Pons (tissue), 1 donor: ENCODE measurements at places on chromosomes 16 and 17.

DNA sequence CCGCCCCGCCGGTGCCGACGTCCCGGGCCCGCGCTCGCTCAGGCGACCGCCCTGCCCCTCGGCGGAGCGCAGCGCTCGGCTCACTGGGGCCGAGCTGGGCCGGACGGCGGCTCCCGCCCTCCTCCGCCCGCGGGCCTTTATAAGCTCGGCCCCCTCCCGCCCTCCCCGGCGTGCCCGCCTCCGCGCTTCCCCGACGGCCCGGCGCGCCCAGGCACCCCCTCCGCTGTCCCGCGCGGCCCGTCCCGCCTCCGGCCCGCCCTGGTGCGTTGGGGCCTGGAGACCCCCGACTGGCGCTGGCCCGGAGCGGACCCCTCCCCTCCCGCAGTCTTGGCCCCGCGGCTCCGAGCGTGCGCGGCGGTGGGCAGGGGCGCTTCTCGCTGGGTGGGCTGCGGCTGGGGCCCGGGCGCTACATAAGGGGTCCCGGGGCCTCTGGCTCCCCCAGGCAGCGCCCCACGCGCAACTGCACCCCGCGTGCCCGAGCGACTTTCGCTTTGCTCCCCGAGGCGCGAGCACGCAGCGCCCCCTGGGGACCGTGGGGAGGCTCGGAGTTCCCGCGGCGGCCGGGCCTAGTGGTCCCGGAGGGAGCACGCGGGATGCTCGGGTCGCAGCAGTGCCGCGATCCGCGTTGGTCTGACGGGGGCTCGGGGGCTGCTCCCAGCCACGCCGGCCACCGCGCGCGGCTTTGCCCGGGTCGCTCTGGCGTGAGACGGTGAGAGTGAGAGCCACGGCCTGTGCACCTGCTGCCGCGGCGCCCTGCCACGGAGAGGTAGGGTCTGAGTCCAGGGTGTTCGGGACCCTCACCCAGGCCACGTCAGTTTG, at the start of gene PIEZO1:
TSS of gene PIEZO1 (minus strand) at position 115 of the 819 bp plus-strand sequence. CDS start 256 bp downstream, outside the sequence.
- DNase-seq: no peak

GRCh38 chr17:28188841-28189263, 130.1 kb upstream of the TMEM97 start:
- no peak for DNase-seq

DNA sequence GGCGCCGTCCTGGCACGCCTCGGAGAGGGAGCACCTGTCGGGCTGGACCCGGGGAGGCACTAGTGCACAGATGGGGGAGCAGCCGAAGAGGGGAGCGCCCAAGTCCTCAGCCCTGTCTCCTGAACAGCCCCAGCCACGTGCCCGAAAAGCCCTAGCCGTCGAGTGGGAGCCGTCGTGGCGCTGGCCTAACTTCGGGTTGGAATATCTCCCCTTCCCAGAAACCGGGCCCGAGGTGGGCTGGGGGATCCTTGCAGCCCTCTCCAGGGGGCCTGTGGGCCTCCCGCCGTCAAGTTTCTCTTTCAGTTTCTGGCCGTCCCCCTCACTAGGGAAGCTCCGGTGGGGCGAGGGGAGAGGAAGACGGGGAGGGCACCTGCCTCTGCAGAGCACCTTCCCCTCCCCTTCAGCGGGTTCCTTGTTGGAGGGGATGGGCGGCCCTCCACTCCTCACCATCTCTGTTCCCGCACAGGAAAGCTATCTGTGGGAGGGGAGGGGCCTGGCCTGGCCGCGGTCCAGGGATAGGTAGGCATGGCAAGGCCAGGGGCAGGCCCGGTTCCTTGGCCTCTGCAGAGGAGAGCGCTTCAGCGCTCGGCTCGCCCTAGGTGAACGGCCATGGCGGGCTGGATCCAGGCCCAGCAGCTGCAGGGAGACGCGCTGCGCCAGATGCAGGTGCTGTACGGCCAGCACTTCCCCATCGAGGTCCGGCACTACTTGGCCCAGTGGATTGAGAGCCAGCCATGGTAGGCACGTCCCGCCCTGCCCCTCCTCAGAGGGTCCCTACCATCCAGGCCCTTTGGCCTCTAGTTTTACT, 709 bp downstream of the STAT5A start:
- DNase-seq: no peak

DNA sequence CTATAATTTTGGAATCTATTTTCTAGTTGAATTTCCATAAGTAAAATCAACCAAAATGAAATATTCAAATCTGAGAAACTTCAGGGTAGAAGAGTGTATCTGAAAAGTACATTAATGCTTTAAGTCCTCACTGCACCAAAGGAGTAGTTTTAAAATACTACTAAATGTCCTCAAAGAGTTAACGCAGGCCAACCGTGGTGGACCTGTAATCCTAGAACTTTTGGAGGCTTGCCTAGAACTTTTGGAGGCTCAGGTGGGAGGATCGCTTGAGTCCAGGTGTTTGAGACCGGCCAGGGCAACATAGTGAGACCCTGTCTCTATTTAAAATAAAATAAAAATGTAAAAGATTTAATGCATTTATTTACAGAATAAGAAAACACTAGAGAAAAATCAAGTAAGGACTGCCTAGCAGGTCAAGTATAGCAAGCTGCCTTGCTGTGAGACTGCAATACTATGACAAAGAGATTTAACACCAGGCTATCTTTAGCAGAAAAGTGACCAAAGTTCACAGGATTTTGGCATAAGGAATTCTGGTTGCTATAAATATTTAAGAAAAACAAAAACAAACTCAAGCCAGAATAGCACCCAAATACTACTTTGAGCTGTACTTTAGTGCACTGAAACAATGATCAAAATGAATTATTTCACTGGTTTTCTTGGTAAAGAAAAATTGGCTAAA, 41.0 kb downstream of the CHCT1 start:
- no peak for DNase-seq

- DNase-seq: no peak
Measured at GRCh38 chr17:5069724-5070123, 8.5 kb upstream of the ZFP3 start.

- no peak for DNase-seq
Measured at GRCh38 chr17:43880420-43880991, 26.8 kb downstream of the MPP2 start.

DNA sequence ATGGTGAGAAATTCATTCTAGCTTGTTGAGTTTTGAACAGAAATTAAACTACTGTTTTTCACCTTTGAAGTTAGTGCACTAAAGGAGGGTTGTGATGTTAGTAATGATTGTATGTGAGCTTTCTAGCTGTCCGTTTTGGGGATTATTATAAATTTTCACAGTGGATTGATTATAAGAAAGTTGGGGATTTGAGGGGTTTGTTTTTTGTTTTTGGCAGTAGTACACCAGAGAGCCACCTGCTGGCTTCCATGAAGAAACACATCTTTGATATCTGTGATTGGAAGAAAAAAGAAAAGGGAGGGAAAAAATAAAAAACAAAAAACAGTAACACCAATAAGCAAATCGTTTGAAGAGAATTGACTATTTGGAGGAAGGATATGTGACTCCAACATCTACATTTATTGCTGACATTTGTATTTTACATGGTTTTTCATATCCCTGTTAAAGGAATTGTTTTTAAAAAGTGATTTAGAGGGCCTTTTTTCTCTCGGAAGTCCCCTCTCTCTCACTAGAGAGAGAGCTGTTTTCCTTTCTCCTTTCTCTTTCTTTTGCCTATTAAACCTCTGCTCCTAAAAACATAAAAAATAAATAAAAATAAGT, 1469.5 kb upstream of the GOT2 start:
- peak; percentile 31 for DNase-seq

DNA sequence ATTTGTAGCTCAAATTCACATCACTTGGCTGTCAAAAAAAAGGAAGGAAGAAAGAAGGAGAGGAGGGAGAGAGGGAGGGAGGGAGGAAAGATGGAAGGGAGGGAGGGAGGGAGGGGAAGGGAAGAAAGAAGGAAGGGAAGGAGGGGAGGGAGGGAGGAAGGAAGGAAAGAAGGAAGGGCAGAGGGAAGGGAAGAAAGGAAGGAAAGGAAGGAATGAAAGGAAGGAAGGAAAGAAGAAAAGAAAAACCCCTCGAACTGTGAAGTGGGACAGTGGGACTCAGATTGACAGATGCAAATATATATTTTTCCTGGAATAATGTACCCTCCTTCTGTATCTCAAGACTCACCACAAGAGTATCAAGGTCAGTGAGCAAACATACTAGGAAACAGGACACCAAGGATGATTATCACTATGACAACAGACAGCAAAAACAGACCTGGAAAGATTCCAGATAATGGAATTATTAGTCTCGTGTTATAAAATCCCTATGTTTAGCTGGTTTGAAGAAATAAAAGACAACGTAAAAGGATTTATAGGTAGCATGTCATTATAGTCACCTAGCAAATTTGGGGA, 24.2 kb upstream of the ABCA3 start:
- DNase-seq: no peak

DNA sequence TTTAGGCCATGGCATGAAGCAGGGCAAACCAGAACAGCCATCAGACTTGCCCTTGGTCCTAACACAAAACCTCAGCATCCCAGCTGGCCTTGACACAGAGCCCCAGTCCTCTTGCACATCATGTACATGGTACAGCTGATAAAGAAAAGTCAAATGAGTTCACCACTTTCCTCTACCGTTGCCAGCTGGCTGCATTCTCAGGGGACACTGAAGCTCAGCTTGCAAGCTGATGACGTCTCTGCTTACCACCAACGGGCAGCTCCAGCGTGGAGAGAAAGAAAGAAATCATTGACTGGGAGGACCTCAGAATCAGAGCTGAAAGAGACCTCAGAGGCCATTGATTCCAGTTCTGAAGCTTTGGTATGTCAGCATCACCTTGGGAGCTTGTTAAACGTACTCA, 80.7 kb upstream of the CES5A start:
- peak; percentile 89 for DNase-seq

- no peak for DNase-seq
Measured at GRCh38 chr16:50244504-50245416, 21.6 kb upstream of the ADCY7 start.

DNA sequence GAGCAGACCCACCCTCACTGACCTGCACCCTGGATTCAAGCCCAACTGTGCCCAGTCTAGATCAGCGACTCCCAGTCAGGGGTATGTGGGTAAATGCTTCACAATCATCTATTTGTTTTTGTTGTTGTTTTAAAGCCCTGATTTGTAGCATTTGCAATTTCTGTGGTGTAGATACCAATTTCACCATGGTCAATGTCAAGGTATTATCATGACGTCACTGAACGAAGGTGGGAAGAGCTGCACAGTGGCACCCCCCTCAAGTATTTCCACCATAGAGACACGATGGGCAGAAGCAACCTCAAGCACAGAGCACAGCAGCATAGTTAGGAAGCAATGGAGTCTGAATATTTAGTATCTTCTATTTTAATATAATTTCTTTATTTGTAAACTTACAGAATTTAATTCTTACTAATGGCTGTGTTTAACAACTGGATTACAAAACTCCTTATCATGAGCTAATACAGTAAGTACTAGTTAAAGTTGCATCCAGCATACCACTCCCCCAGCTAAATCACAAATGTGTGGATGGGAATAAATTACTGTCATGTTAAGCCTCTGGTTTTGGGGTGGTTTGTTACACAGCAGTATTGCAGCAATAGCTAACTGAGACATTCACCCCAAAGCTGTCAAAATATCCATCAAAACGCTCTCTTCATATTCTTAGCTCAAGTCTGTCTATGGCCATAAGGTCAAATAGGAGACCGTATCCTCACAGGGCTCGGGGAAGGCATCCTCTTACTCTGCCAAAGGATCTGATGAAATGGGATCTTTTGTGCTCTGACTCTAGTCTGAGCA, 25.5 kb downstream of the ORC6 start:
- no peak for DNase-seq

GRCh38 chr16:49048557-49048956, 233.1 kb downstream of the CBLN1 start:
- peak; percentile 71 for DNase-seq

DNA sequence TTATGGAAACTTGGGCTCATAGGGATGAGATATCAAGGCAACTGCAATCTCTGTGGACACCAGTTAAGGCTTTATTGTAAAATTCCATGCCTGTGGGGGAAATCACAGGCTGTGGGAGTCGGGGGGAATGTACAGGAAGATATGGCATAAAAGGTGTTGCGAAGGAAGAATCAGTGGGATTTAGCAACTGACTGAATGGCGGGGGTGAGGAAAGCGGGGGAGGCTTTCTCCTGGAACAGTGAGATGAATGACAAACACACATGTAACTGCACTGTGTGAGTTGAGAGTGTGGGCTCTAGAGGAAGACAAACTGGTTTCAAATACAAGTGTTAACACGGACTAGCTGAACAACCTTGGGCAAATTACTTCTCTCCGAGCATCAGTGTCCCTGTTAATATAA, 143.7 kb downstream of the PRKCB start:
- DNase-seq: no peak

DNA sequence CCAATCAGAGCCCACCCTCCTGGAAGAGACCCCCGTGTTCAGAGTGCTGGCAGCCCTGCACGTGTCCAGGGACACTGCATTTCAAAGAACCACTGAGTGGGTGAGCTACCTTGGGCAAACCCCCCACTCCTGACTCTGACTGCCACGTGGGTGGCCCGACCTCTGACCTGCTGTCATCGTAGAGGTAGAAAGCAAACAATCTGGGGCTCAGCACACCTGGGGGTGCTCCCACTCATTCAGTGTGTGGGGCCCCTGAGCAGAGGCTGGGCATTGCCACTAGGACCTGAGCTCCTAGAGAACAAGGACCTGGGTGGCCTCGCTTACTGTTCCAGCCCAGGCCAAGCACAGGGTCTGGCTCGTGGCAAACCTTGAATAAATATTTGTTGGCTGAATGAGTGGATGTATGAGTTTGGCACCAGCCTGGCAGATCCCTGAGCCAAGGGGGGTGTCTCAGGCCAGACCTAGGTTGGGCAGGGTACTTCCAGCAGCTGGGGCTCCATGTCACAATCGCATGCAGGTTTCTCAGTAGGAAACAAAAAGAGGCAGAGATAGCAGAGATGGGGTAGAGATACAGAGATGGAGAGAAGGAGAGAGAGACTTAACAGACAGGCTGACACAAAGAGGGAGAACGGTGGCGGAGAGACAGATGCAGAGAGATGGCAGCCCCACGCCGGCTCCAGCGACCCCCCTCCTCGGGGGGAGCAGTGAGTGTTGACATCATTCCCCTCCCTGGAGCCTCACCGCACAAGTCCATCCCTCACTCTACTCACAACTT, 5.4 kb upstream of the DRC7 start:
- DNase-seq: no peak

- DNase-seq: no peak
Measured at GRCh38 chr17:31699281-31699680, 159.8 kb downstream of the COPRS start.

DNA sequence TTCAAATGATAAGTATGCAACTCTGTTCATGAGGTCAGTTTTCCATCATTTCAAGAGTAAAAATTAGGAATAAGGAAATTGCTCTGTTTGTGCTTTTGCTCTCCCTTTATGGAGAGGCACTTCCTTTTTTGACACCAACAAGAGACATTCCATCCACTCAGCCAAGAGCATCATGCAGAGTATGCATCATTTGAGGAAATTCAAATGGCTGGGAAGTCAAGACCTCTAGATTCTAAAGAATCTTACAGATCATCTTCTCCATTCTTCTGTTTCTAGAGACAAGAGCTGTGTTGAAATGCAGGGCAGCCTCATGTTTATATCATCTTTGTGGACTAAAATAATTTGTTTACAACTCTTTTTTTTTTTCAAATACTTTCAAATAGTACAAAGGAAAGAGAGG, 669.4 kb downstream of the CDH11 start:
- no peak for DNase-seq

DNA sequence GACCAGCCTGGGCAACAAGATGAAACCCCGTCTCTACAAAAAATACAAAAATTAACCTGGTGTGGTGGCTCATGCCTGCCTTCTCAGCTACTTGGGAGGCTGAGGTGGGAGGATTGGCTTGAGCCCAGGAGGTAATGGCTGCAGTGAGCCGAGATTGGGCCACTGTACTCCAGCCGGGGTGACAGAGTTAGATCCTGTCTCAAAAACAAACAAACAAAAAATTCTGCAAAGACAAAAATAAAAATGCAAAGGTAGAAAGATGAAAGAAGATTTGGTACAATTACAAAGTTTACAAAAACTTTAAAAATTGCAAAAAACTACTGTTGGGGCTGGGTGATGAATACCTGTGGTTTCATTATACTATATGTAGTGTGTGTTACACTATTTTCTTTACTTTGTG, 5.5 kb upstream of the CDH1 start:
- no peak for DNase-seq
